ENCODE measurements at places on chromosomes 1 and 21. TPM values are rescaled to one million over a fixed set of nuclear protein-coding genes. Genes with fewer than 3 reads are reported as not detected.

Gene REN
- not detected for total RNA-seq

- no peak for DNase-seq
These were observed 140.6 kb upstream of the SAMSN1 start for GRCh38 chr21:14686466-14687267.

DNA sequence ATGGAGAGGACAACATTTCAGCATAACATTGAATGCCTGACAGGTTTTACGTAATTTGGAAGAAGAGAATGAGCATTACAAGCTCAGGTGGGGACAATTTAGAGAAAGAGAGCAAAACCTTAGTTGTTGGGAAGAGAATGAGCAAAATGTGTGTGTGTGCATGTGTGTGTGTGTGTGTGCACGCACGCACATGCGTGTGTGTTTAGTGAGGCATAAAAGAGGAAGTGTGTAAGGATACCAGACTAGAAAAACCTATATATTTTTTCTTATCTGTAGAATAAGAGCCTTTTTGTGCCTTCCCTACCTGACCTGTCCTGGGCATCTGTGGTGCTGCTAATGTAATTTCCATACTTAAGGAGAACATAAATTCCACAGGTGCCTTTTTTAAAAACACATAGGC, 99.0 kb upstream of the PLXNA2 start:
- DNase-seq, result no peak

DNA sequence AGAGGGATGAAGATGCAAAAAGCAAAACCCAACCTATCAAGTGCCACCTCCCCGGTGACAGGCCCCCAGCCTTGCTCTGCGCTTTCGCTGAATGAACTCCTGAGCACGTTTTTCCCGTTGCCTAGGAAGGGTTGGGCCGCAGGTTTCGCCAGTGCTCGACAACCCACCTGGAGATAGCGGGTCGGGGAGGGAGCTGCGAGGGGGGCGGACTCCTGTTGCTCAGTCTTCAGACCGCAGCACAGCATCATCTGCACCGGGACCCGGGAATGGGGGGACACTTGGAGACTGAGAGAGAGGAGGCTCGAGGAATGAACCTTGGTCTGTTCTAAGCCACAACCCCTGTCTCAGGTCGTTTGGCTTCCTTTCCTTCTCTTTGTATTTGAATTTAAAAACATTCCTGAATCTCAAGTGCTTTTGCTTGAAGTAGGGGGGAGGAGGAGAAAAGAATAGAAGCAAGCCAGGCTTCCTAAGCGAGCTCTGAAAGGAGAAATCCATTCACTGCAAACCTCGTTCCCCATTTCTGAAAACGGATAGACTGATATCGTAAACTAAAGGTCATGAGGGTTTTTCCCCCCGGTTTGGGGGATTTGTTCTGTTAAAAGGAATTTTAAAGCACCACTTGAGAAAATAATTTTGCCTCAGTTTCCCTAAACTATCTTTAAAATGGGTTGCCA, 1.2 kb downstream of the AK5 start:
- no peak for DNase-seq

DNA sequence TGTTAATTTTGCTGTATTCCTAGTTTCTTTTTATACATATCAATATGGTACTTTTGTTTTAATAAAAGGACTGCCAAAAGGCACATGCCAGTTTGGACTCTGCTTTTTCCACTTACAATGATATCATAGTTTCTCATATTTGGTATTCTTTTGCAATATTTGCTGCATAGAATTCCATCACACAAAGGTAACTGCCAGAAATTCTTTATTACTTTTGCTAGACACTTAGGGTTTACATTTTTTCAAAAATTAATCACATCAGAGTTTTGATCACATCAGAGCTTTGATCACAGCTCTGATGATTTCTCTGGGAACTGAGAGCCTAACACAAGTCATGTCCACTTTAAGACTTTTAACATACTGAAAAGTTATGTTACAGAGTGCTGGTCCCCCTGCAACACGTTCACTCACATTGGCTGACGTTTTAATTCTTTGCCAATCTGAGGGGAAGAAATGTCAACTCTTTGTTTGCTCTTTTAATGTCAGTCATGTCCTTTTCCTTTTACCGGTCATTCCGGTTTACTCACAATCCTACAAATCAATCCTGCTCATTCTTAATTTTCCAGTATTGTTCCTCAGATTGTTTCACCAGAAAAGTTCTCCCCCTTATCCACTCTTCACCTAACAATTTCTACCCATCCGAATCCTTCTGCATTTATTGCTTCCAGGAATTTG, 1.1 kb upstream of the CD46 start:
- peak; percentile 13 for DNase-seq
